Gastroesophageal sphincter (tissue), 4 donors: ENCODE measurements at places on chromosomes 7 and 10. TPM values are rescaled to one million over a fixed set of nuclear protein-coding genes. Genes with fewer than 3 reads are reported as not detected.

- ATAC-seq, result no peak
Measured at GRCh38 chr7:25680636-25681035, 452.4 kb upstream of the NPVF start.

GRCh38 chr10:68137171-68137570 is 27.9 kb downstream of the MYPN start:
- ATAC-seq, result no peak

DNA sequence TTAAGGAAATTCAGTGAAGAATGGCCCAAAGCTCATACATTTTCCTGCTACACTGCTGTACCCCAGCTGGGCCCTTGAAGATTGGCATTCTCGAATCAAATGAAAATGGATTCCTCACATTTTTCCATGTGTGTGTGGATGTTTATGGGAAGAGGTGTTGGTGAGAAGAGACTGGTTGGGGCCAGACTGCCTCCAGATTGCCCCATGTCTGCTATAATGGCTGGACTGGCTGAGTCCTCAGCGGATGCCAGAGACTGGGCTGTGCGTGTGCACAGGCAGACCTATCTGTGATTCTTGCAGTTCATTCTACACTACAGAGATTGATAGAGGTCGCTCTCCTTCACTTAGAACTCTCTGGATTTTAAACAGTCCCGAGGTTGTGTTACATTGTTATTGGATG is 183.6 kb upstream of the GDF10 start:
- no peak for ATAC-seq

GRCh38 chr10:89921403-89921802 is 220.0 kb downstream of the KIF20B start:
- ATAC-seq, result no peak

- no peak for ATAC-seq
Measured at GRCh38 chr7:156143158-156143557, 330.9 kb upstream of the SHH start.

- ATAC-seq, result no peak
Measured at GRCh38 chr10:6313111-6313895, 110.6 kb downstream of the PFKFB3 start.

DNA sequence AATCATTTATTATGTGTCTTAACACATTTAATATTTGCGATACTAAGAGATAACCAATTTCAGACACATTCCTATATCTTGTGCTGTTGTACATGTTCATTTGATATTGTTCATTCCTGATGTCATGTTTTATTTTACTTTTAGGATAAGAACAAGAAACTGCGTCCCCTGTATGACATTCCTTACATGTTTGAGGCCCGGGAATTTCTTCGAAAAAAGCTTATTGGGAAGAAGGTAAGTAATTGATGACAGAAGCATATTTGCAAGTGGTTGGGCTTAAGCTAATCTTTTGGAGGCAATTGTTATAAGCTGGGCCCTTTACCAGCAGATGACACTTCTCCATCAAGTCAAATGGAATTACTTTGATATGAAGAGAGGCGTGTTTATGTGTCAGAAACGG is 155.3 kb downstream of the SND1 start:
- ATAC-seq, result no peak

DNA sequence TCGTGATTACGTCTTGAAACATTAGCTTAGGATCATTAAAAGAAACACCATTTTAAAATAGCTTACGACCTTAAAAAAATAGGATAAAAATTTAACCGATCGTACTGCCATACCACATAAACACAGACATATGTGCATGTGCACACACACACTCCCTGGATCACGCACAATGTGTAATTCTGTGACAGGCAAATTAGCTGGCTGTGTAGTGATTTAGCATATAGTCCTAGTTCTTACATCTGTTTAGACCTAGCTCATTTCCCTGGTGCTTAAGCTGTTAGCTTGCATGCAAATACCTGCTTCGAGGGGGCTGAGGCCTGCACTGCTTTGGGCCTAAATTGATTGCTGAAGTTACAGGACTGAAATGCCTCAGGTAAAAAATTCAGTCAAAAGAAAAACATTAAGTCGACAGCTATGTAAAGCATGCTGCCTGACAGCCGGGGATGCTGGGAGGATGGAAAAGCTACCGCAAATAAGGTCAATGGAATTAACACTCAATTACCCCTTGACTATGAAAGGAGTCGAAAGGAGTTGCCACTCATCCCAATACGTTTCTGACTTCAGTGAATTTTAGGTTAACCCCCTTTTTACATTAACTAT is 267.1 kb upstream of the FZD8 start:
- ATAC-seq, result no peak

DNA sequence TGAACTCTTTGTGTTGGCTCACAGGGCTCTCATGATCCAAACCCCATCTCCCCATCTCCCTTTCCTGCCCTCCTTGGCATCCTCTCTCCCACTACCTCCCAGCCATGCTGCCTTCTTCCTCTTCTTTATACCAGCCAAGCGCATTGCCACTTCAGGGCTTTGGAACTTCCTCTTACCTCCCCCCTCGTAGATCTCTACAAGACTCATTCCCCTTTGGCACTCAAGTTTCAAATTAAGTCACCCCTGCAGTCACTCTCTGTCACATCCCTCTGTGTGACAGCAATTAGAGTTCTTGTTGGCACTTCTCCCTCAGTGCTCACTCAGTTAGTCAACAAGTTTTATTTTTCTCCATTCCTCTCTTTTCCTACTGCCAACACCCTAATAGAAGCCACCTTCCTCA is 20.8 kb upstream of the NRP1 start:
- no peak for ATAC-seq

GRCh38 chr7:22302193-22302592 is 54.8 kb downstream of the RAPGEF5 start:
- no peak for ATAC-seq

GRCh38 chr7:38817526-38817925 is 91.5 kb downstream of the VPS41 start:
- ATAC-seq, result no peak

GRCh38 chr10:93993782-93994437 is at the start of gene PLCE1:
PLCE1 (plus strand) TSS chr10:93993931; CDS start chr10:94031047, 37,116 bp downstream.
- ATAC-seq, result peak; percentile 90

DNA sequence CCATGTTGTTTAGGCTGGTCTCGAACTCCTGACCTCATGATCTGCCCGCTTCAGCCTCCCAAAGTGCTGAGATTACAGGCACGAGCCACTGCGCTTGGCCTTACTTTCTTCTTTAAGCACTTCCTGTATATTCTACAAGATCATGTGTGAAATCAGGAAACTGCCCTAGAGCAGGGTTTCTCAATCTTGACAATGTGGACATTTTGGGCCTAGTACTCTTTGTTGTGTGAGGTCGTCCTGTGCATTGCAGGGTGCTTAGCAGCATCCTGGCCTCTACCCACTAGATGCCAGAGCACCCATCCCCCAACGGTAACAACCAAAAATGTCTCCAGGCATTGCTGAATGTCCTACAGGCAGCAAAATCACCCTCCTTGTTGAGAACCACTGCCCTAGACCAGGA is 24.7 kb downstream of the RRP12 start:
- ATAC-seq, result no peak

DNA sequence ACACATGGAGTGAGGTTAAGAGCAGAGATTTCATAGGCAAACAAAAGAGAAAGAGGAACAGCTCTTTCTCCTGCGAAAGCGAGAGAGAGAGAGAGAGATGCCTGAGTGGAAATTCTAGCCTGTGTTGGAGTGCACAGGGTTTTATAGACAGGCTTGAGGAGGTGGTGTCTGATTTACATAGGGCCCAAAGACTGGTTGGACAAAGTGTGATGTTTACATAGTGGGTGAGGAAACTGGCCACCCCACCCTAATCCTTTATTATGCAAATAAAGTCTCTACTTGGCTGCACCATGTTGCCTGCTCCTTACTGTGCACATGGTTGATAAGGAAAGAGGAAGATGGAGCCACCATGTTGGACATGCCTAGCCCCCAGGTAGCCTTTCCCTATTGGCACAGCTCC is 967.8 kb upstream of the SORCS1 start:
- ATAC-seq, result no peak

DNA sequence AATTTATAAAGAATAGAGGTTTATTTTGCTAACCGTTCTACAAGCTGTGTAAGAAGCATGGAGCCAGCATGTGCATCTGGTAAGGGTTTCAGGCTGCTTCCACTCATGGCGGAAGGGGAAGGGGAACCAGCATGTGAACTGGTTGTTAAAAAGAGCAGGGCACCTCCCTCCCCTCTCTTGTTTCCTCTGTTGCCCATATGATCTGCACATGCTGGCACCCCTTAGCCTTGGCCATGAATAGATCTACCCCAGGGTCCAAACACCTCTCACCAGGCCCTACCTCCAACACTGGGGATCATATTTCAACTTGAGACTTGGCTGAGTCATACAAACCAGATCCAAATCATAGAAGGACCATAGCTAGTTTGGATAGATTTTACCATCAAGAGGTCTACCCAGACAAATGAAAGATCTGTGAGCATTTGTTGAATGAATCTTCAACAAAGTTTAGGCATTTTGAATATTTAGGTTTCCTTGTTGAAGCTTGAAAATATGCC is 36.0 kb upstream of the NRP1 start:
- ATAC-seq, result no peak

GRCh38 chr7:16708980-16709379 is 44.6 kb upstream of the TSPAN13 start:
- ATAC-seq, result peak; percentile 68

DNA sequence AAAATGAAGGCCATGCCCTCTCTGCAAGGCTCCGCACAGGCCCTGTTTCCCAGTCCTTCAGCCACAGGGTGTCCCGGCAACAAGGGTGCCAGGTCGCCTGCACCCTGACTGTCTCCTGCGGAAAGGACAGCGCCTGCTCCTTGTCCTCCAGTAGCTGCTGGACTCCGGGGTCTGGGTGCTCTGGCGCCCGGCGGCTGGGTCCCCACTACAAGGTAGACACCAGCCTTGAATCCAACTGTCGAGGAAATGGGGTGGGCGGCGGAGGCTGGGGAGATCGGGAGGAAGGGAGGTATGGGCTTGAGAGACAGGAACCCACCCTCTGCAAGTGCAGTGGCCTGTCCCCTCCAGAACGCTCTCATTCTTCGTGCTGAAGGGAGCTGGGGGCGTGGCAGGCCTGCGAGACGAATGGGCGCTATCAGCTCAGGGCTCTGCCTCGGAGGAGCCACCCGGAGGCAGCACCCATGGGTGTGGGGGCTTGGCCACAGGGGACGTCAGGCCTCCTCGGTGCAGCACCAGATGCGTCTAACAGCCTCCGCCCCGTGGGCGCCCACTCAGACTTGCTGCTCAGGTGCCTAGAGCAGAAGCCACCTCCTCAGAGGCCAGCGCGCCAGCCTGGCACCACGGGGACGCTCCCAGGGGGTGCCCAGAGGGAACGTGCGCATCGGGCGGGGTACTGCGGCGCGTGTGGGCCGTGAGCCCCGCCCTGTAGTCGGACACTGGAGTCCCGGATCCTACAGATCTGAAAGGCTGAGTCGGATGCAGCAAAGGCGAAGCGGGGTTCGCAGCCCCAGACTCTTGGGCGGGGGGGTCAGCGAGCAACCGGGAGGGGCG is 15.6 kb downstream of the ADAM8 start:
- peak; percentile 65 for ATAC-seq

GRCh38 chr10:19654576-19654975 is 161.7 kb upstream of the PLXDC2 start:
- no peak for ATAC-seq

GRCh38 chr10:123854498-123854897 is 37.1 kb downstream of the CPXM2 start:
- no peak for ATAC-seq

DNA sequence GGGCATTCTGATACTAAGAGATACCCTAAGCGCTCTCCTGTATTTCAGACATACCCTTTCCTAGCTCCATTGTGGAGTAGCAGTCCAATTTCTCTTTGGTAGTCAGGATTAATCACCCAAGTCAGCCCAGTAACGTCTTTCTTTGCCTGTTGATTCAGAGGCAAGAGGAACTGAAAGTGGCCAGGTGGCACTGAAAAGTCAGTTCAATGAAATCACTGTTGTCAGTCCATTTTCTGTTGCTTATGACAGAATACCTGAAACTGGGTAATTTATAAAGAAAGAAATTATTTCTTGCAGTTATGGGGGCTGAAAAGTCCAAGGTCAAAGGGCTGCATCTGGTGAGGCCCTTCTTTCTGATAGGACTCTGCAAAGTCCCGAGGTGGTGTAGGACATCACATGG is 40.2 kb downstream of the ANKRD61 start:
- no peak for ATAC-seq

GRCh38 chr7:14604606-14605005 is 297.9 kb downstream of the DGKB start:
- no peak for ATAC-seq

DNA sequence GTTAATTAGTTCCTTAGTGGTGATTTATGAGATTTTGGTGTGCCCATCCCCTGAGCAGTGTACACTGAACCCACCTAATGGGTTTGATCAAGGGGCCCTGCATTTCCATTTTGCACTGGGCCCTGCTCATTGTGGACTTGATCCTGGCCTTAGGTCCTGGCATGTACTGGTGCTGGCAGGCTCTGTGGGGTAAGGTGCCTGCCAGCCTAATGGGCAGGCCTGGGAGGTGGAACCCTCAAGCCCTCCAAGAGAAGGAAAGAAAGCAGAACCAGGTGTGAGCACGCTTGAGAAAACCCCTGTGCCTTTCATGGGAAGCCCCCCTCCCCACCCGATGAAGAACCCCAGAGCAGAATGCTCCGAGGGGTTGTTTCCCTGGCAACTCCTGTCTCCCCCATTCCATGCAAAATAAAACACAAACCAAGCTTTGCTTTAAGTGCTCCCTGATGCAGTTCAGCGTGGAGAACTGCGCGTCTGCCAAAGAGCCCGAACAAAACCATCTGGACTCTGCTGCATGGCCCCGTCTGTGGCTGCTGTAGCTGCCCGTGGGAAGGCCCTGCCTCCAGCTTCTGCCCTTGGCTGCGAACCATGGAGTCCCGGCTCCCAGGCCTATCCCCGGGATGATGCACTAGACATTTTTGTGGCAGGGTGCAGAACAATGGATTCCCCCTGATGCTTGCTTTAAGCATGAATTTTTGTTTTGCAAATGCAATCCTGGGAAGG is 123.3 kb downstream of the PRPF18 start:
- ATAC-seq, result no peak

GRCh38 chr7:93043385-93043985 is 74.3 kb downstream of the SAMD9 start:
- no peak for ATAC-seq

- ATAC-seq, result no peak
Measured at GRCh38 chr7:139620676-139621344, 97.3 kb downstream of the CLEC2L start.

GRCh38 chr7:51128545-51129435 is 187.8 kb downstream of the COBL start:
- no peak for ATAC-seq

- ATAC-seq, result no peak
Measured at GRCh38 chr7:41030673-41031072, 672.2 kb downstream of the INHBA start.

GRCh38 chr10:93938140-93938539 is 44.4 kb downstream of the SLC35G1 start:
- ATAC-seq, result no peak

GRCh38 chr7:30745261-30745941 is 6.5 kb upstream of the INMT start:
- no peak for ATAC-seq

PTF1A gene
- not detected for total RNA-seq

AVPI1 gene
- 34.2 TPM for total RNA-seq

NUTM2E gene
- total RNA-seq, result 0.39 TPM

MKX gene
- 39.5 TPM for total RNA-seq

PRKAR2B gene
- 160 TPM for total RNA-seq

AGR2 gene
- not detected for total RNA-seq

CAV2 gene
- total RNA-seq, result 157 TPM
